ENCODE measurements at places on chromosomes 7 and 10. TPM values are rescaled to one million over a fixed set of nuclear protein-coding genes. Genes with fewer than 3 reads are reported as not detected.

GRCh38 chr7:143327903-143328302, 12.0 kb downstream of the CLCN1 start:
- no peaks in the 10 kb centered on the region for H3K4me1 ChIP-seq
- no peaks in the 10 kb centered on the region for H3K27me3 ChIP-seq
- no peak overlapping the region for H3K4me3 ChIP-seq

DNA sequence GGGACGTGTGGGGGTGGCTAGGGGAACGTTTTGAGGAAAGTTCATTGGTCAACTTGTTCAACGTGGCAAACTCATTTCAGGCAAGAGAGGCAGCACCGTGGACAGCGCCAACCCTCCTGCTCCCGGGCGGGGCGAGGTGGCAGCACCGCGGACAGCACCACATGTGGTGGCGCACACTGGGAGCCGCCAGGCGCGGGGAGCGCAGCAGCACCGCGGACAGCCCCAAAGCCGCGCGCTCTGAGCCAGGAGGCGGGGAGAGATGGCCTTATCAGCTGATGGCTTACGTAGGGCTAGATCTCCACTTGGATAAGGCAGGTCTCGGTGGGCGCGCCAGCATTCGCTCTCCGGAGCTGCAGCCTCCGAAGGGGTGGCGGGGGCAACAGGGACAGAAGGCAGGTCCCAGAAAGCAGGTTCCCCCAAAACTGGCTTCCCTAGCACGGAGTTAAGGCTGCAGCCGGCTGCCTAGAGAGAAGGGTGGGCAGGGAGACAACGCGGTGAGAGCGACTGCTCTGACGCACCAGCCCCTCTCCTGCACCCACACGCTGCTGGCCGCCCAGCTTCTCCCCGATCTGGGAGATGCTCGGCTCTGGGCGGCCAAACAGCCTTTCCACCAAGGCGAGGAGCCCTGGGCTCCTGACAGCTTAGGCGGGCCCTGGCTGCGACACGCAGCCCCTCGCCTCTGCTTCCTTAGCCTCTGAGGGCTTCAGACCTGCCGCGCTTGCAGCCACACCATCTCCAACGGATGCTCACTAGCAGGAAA, at the start of gene HTR5A:
Gene HTR5A (plus strand): TSS at position 333 of the 760 bp plus-strand sequence. CDS start 576 bp downstream, outside the sequence.
- peak; percentile 95 for DNase-seq
- no peak within 1 kb of the TSS for H3K27ac ChIP-seq
- H3K27me3 ChIP-seq, result no peaks in the 10 kb centered on the region
- H3K4me1 ChIP-seq, result no peaks in the 10 kb centered on the region

- H3K27me3 ChIP-seq, result no peaks in the 10 kb centered on the region
- no peak overlapping the region for H3K27ac ChIP-seq
- no peak overlapping the region for H3K4me3 ChIP-seq
- H3K4me1 ChIP-seq, result peaks cover 5% of the 10 kb centered on the region
- DNase-seq, result no peak
These were observed 24.6 kb downstream of the WIPI2 start for GRCh38 chr7:5214641-5215040.

DNA sequence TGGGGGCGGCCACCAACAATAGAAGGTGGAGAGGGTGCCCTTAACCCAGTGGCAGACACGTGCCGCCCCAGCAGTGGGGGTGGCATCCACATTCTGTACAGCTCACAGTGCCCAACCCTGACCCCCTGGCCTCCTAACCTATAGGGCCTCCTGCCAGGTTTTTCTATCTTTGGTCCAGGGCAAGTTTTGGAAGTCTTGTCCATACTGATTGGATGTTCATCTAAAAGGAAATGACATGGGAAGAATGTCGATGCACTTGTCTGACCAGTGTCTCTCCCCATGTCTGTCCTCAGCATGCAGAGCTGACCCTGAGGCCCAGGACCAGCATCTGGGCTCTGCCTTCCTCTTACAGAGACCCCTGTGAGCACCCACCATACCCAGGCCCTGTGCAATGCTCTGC, 32.3 kb upstream of the ANTXRL start:
- no peak overlapping the region for H3K27ac ChIP-seq
- peak; percentile 10 for DNase-seq
- H3K27me3 ChIP-seq, result no peaks in the 10 kb centered on the region
- no peaks in the 10 kb centered on the region for H3K4me1 ChIP-seq
- no peak overlapping the region for H3K4me3 ChIP-seq

DNA sequence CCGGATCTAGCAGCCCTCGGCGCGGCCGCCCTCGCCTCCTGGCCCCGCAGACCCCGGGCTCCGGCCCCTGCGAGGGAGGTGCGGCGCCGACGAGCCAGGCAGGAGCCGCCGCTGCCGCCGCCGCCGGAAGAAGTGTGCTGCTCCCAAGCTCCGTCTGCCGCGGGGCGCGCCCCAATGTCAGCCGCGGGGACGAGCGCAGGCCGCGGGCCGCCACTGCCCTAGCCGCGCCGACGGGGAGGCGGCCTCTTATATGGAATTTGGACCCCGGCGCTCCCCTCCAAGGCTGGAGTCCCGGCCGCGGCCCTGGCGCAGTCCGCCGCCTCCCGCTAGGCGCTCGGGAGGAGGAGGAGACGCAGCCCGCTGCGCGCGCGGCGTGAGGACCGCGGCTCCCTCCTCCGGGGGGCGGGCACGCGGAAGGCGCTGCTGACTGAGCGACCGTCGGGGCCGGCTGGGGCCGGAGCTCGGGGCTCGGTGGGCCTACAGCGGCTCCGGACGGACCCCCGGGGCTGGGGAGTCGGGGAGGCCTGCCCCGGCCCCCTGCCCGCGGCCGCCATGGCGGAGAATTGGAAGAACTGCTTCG, at the start of gene TRIM8:
Gene TRIM8 (plus strand): TSS at position 414 of the 580 bp plus-strand sequence. CDS start 139 bp downstream, at position 553.
- peak within 1 kb of the TSS; percentile 97 for H3K27ac ChIP-seq
- H3K4me1 ChIP-seq, result peaks cover 27% of the 10 kb centered on the region
- peak within 1 kb of the TSS; percentile 71 for H3K4me3 ChIP-seq
- H3K27me3 ChIP-seq, result no peaks in the 10 kb centered on the region
- DNase-seq, result no peak

DNA sequence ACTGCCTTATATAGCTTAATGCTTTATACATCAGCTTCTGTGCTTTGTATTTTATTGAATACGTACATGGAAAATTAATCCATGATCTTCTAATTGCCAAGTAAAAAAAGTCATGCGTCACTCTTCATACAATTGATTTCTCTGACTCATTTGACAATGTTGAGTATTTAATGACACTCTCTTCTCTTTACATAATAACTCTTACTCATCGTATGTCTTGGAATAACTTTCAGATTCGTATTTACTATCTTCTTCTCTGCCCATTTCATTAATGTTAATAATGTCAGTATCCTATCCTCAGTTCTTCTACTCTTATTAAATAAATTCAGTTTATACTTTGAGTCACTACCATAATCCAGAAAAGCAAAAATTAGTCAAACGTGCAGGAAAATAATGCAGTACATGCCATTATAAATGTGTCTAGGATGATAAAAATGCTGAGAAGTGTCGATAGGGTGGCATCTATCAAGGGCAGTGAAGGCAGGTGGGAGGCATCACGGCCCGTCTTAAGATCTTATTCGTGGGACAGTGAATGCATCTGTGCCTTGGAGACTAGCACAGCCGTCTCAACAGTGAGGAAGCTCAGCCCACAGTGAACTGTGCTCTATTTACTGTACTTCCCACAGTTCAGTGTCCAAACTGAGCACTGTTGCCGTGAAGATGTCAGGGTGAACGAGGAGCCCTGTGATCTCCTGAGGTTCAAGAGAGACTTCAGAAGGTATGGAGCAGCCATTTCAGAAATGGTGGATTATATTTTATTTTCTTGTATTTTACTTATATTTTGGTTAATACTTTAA, 39.8 kb upstream of the AKR1E2 start:
- no peak overlapping the region for H3K4me3 ChIP-seq
- H3K4me1 ChIP-seq, result no peaks in the 10 kb centered on the region
- H3K27ac ChIP-seq, result no peak overlapping the region

DNA sequence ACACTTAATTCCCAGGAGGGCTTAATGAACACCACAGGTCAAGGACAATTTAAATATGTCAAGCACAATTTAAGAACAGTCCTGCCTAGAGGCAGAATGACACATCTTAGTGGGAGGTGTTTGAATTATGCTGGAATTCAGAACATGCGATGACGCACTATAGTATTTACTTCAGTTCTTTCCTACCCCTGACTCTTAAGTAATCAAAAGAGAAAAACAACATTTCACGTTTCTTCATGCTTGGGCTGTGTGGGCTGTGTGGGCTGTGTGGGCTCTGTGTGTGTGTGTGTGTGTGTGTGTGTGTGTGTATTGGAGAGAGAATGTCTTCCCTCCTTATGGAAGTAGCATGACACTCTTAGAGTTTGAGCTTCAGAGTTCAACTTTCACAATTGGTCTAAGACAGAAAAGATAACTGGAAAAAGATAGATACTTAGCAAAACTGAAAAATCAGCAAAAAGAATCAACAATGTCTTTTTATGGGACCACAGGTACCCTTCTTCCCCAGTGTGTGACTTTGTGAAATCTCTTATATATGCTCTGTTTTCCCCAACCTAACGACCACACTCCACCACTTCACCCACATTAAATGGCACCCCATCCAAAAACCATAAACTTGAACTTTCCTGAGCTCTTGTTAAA, 33.7 kb upstream of the CABCOCO1 start:
- no peak for DNase-seq
- H3K4me1 ChIP-seq, result no peaks in the 10 kb centered on the region
- no peak overlapping the region for H3K4me3 ChIP-seq
- peak overlapping the region; percentile 11 for H3K27ac ChIP-seq

GRCh38 chr7:151381098-151381347, 28.8 kb downstream of the WDR86 start:
- peaks cover 21% of the 10 kb centered on the region for H3K36me3 ChIP-seq
- H3K27ac ChIP-seq, result no peak overlapping the region
- H3K4me1 ChIP-seq, result peaks cover 16% of the 10 kb centered on the region
- peak overlapping the region; percentile 20 for H3K4me3 ChIP-seq

GRCh38 chr10:17918187-17918903, 33.4 kb upstream of the SLC39A12 start:
- DNase-seq, result no peak
- no peaks in the 10 kb centered on the region for H3K27me3 ChIP-seq
- H3K4me3 ChIP-seq, result no peak overlapping the region
- no peaks in the 10 kb centered on the region for H3K36me3 ChIP-seq
- no peaks in the 10 kb centered on the region for H3K4me1 ChIP-seq

GRCh38 chr10:132396494-132397035, 435 bp upstream of the PWWP2B start:
- peak overlapping the region; percentile 92 for H3K27ac ChIP-seq
- H3K4me3 ChIP-seq, result peak overlapping the region; percentile 76
- no peaks in the 10 kb centered on the region for H3K27me3 ChIP-seq
- H3K36me3 ChIP-seq, result no peaks in the 10 kb centered on the region
- DNase-seq, result peak; percentile 95

DNA sequence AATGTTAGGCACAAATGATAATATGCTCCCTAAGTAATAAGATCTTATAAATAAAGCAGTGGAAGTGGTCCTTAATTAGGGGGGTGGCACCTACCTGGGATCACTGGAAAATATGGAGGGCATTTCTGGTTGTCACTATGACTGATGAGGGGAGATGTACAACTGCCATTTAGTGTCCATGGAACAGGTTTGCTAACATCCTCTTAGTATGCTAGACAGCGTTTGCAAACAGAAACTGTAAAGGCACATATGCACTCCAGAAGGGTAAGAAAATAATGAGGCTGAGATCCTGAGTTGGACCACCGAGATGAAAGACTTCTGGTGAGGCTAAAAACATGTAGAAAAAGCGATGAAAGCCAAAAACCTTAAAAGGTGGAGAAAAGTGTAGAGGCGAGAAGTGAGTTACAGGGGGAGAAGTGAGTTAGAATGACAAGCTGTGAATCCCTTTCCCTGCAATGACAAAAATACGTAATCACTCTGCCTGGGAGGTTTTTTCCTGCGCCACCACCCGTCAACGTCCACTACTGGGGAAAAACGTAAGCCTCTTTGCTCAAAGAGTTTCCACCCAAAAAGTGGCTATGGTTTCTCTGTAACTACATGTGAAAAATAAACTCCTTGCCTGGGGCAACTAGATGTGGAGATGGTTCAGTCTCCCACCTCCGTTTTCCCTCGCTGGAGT, 767 bp downstream of the KRIT1 start:
- no peaks in the 10 kb centered on the region for H3K27me3 ChIP-seq
- H3K4me3 ChIP-seq, result peak overlapping the region; percentile 82
- peaks cover 28% of the 10 kb centered on the region for H3K4me1 ChIP-seq
- peak overlapping the region; percentile 92 for H3K27ac ChIP-seq
- H3K36me3 ChIP-seq, result peaks cover 14% of the 10 kb centered on the region

GRCh38 chr7:32357535-32358277, 132.5 kb downstream of the LSM5 start:
- no peak overlapping the region for H3K27ac ChIP-seq
- no peaks in the 10 kb centered on the region for H3K4me1 ChIP-seq

GRCh38 chr7:107870427-107871000, 20.5 kb upstream of the DLD start:
- no peak overlapping the region for H3K27ac ChIP-seq
- H3K27me3 ChIP-seq, result no peaks in the 10 kb centered on the region
- peaks cover 7% of the 10 kb centered on the region for H3K4me1 ChIP-seq
- no peaks in the 10 kb centered on the region for H3K36me3 ChIP-seq
- no peak for DNase-seq
- no peak overlapping the region for H3K4me3 ChIP-seq

DNA sequence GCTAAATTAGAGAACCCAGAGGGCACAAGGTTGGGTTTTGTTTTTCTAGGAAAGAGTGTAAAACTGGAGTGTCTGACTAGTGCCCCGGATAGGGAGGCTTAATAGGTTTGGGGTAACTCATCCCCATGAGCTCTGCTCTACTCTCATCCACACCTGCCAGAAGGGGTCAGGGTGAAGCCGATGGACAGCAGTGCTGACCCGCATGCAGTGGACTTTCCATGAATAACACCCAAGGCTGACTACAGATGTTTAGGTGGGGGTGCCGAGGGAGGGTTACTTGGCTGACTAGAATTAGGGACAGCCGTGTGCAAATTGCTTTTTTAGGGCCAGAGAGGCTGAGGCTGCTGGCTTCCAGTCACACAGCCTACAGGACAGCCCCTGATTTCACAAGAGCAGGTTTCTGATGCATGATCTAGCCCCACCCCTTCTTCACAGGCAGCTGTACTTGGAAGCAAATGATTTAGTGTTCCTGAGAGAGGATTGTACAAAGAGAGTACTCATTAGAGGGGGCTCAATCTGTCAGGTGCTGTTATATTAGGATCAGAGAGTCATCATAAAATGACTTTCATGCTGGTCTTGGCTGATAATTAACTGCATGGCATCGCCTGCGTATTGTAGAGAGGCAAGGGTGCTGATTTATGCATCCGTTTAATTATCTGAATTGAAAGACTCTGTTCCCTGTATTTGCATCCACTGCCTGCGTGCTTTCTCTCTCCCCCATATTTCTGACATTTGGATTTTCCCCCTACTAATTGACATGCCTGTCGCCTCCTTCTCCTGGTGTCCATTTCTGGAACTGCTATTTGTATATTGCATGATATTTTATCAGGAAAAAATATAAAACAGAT, 9.5 kb downstream of the INHBA start:
- no peak overlapping the region for H3K27ac ChIP-seq
- peak; percentile 49 for DNase-seq
- no peaks in the 10 kb centered on the region for H3K4me1 ChIP-seq
- no peak overlapping the region for H3K4me3 ChIP-seq
- H3K36me3 ChIP-seq, result no peaks in the 10 kb centered on the region

GRCh38 chr7:73945022-73945421, 83.0 kb upstream of the ELN start:
- H3K27ac ChIP-seq, result no peak overlapping the region
- no peaks in the 10 kb centered on the region for H3K36me3 ChIP-seq
- H3K4me3 ChIP-seq, result no peak overlapping the region
- no peaks in the 10 kb centered on the region for H3K27me3 ChIP-seq
- DNase-seq, result no peak

LRRC17 gene
- 4.0 TPM for total RNA-seq

KIF11 gene
- total RNA-seq, result 2.0 TPM

SLC16A9 gene
- total RNA-seq, result 1.0 TPM

OGDHL gene
- 0.46 TPM for total RNA-seq

Measured in upper lobe of left lung (tissue), 6 donors.